ENCODE measurements at places on chromosomes 6 and 20.

DNA sequence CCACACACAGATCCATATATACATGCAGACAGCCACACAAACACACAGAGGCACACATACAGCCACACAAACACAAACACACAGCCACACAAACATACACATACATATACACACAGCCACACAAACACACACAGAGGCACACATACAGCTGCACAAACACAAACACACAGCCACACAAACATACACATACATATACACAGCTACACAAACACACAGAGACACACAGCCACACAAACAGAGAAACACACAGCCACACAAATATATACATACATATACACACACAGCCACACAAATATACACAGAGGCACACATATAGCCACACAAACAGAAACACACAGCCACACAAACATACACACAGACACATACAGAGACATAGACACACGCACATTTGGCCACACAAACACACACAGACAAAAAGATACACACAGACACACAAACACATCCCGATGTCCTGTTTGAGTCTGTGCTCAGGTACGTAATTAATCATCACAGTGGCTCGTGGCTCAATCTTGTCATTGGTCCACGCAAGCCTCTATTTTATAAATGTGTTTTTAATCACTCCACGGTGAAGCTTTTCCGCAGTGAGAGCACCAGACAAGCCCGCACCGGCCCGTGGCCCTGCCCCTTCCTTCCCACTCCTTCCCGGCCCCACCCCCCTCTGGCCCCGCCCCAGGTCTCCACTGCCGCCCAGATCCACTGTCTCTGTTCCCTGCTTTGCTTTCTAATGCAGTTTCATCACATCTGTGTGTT, 135.3 kb downstream of the CDH4 start:
- DNase-seq: peak; percentile 34

DNA sequence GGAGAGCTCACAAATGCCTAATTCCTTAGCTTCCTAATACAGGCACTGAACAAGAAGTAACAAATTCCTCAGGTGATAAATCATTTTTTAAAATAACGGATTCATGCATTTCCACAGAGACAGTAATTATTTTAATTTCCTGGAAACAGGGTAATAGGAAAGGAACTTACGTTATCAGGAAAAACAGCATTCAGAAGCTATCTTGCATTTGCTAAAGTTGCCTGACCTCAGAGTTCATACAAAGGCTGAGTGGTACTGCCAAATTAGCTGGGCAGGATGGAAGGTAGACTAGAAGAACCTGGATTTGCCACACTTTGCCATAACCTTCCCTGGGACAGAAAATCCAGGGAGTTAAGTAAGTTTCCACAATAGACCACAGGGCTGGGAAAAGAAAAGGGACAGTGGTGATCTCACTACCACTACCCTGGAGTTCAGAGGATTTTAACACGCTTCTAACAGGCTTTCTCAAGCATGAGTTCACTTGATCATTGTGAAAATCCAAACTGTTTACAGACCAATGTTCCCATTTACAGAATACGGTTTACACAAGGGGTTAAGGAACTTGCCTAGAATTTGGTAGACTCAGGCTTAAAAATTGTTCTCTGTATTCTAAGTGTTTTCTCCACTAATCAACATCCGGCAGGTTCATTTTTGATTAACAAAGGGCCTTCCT, 57.0 kb downstream of the KIF13A start:
- no peak for DNase-seq

GRCh38 chr6:5308066-5308465, 46.8 kb downstream of the FARS2 start:
- DNase-seq: no peak

DNA sequence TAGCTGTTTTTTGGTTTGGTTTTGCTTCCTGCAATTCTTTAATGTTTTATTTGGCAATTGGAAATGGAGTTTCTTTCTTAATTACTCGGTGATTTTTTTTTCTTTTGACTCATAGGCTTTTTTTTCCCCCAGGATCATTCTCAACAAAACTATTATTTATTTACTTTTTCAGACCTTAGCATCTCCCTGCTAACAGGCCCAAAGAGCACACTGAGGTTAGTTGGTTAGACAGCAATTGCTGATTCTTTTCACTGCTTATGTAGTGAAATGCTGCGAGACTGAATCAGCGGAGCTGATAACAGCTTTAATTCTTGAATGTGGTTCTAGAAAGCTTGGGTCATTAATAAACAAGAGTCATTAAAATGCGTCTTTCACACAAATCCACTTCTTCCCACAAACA, 79.1 kb upstream of the ZFP64 start:
- no peak for DNase-seq

GRCh38 chr6:68240726-68241125, 394.4 kb upstream of the ADGRB3 start:
- no peak for DNase-seq

GRCh38 chr6:167781066-167781767, 45.5 kb upstream of the AFDN start:
- DNase-seq: peak; percentile 8

- no peak for DNase-seq
Measured at GRCh38 chr6:15329197-15329671, 83.4 kb downstream of the JARID2 start.

- DNase-seq: no peak
Measured at GRCh38 chr6:133546098-133546497, 304.9 kb downstream of the EYA4 start.

GRCh38 chr6:29916741-29917140, 25.6 kb upstream of the HLA-A start:
- no peak for DNase-seq

DNA sequence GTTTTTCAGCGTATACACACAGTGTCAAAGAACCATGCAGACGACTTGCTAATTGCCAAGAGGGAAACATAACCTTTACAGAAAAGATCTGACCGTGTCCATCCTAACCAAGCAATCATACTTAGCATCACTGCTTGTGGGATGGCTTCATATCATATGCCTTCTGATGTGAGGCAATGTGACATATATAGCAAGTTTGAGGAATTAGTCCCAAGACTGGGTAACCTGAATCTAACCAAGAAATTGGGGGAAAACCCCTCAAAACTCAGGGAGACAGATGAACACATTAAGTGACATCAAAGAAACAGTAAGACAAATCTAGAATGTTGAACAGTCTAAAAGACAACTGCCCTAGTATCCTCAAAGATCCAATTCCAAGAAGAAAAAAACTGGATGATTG, 18.4 kb downstream of the GNL1 start:
- DNase-seq: no peak

DNA sequence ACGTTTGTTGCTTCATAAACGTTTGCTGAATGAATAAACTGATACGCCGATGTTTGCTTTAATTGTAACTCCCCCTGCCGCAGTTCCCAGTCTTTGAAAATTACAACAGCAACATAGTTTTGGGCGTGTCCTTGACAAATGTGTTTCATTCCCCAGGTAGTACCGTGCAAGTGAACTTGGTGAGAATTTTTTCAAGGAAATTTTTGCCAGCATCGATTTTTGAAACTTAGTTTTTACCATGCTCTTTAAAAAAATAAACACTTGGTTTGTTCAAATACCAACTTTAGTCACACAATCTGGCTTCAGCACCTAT, 60.1 kb downstream of the FAM217A start:
- no peak for DNase-seq

DNA sequence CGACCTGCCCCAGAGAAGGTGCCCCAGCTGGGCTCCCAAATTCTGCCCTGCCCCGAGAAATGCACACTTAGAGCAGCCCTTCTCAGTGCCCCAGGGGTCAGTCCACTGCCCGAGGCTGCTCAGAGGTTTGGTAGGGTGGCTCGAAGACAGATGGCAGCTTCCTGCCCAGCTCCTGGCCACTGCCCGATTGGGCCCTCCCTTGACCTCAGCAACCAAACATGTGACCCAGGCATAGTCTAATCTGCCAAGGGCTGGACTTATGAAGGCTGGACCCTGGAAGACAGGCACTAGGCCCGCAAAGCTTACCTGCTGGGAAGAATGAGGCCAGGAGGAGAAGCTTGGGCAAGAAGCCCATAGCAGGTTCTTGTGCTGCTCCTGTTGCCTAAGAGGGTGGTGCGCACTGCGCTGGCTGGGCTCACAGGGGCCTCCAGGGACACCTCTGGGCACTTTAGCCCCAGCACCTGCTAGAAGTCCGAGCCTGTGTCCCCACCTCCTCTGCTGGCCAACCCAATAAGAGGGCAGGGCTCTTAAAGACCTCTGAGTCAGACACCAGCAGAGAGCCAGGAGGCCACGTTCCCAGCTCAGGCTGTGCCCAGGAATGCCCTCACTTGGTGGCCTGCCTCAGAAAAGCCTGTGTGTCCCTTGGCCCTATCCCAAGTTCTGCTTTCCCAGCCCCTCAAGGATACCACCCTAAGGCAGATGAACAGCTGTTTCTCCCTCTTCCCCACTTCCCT, 5.5 kb downstream of the SIGLEC1 start:
- no peak for DNase-seq

GRCh38 chr6:81252231-81252630, 500.2 kb downstream of the TENT5A start:
- DNase-seq: no peak

DNA sequence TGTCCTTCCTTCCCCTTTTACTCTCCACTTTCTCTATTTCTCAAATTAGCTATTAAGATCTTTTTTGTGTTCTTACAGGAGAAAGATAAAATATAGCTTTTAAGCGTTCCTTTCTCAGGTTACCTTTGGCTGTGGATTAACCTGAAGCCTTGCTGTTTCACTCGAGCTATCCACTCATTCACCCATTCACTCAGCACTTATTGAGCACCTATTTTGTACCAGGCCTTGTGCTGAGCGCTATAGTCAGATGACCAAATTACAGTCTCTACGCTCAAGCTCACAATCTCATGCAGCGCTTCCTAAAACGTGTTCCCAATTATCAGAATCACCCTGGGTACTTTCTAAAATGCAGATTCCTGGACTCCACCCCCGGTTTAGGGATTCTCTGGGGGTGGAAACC, 1.8 kb upstream of the CEP250 start:
- DNase-seq: no peak

Data from NCI-H1105 (cell line).